ENCODE measurements at places on chromosomes 2 and 18. TPM values are rescaled to one million over a fixed set of nuclear protein-coding genes. Genes with fewer than 3 reads are reported as not detected.
A peak's percentile ranks its signal among the peaks of the same experiment; 100 is the strongest.

The PER2 gene
- 12.4 TPM for total RNA-seq

The LOXL3 gene
- 3.6 TPM for total RNA-seq

The KIF1A gene
- total RNA-seq, result 30.1 TPM

The NCKAP1 gene
- total RNA-seq, result 9.3 TPM

The YPEL5 gene
- total RNA-seq, result 93.3 TPM

The STRADB gene
- 30.4 TPM for total RNA-seq

The CDH20 gene
- 0.19 TPM for total RNA-seq

The DUSP19 gene
- 2.8 TPM for total RNA-seq

The SCYGR4 gene
- total RNA-seq, result not detected

The LAMA1 gene
- not detected for total RNA-seq

The USP40 gene
- total RNA-seq, result 19.6 TPM

The ALPP gene
- not detected for total RNA-seq

GRCh38 chr18:66972681-66973080, 368.8 kb upstream of the CDH19 start:
- no peak for DNase-seq

GRCh38 chr2:28333606-28334526, 58.8 kb upstream of the FOSL2 start:
- DNase-seq, result no peak

DNA sequence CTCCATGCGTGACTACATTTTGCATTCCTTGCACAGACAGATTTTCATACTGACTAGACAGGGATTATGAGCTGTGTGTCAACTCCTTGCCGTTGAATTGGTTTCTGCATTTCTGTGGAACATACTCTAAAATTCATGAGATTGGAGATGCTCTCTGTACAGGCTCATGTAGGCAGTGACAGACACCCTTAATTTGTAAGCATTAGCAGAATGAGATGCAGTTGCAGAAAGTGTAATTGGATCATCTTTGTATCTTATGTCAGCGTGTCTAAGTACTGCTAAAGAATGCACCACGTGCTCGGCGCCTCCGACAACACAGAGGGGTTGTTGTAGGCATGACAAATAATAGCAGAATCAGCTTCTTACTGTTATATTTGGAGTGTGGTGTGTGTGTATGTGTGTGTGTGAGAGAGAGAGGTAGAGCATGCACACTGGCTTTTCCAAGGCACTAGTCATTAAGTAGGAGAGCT, 212.4 kb downstream of the CMPK2 start:
- DNase-seq, result no peak

- DNase-seq, result no peak
Measured at GRCh38 chr2:44450082-44450481, 88.3 kb downstream of the CAMKMT start.

GRCh38 chr2:240302933-240303595, 132.4 kb upstream of the GPC1 start:
- DNase-seq, result no peak

GRCh38 chr2:204964414-204964813, 419.1 kb downstream of the PARD3B start:
- no peak for DNase-seq

DNA sequence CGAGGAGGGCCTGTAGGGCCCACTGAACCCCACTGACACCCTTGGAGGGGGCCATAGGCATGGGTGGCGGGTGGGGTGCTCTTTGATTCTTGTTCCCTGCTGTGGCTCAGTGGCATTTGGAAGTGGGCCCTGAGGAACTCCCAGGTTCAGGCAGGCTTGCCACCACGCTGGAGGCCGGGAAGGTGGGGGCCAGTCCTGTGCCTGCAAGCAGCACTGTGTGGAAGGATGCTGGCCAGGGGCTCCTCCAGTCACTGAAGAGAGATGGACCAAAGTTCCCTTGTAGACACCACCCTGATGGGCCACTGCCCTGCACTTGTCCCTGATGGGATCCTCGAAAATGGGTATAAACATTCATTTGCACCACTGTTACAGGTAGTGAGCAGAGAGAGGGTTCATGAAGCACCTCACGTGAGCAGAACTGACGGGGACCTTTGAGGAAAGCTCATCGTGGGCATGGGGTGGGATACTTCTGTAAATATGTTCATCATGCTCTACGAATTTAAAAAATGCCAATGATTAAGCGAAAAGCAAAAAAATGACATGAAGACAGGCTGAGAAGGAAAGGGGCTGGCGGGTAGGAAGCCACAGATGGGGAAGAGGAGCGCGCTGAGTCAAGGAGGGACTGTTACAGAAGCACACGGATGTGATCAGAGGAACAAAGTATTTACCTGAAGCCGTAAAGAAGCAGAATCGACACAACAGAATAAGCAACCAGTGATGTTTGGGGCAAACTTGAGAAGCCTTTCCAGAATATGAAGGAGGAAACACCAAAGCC, 45.2 kb upstream of the ASB1 start:
- no peak for DNase-seq

GRCh38 chr2:1661891-1662605, 82.3 kb downstream of the PXDN start:
- DNase-seq, result no peak

- DNase-seq, result no peak
Measured at GRCh38 chr2:65165558-65165957, 35.7 kb upstream of the RAB1A start.

DNA sequence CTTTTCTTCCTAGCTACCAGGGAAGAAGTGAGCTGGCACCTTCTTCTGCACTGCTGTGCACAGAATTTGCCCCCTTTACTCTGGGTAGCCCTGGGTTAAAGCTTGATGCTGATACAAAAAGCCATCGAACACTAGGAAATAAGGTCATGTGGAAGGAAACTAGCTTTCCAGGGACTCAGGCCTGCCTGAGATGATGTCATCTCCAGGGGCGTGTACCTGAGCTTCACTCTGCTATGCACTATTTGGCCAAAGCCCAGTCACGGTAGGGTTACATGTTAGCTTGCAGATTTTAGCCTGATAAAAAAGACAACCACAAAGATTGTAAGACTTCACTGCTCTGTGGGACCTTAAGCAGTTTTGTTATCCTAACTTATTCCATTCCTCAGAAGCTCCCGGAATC, 20.4 kb downstream of the EDAR start:
- no peak for DNase-seq

- DNase-seq, result no peak
Measured at GRCh38 chr2:128793404-128793803, 474.7 kb upstream of the HS6ST1 start.

DNA sequence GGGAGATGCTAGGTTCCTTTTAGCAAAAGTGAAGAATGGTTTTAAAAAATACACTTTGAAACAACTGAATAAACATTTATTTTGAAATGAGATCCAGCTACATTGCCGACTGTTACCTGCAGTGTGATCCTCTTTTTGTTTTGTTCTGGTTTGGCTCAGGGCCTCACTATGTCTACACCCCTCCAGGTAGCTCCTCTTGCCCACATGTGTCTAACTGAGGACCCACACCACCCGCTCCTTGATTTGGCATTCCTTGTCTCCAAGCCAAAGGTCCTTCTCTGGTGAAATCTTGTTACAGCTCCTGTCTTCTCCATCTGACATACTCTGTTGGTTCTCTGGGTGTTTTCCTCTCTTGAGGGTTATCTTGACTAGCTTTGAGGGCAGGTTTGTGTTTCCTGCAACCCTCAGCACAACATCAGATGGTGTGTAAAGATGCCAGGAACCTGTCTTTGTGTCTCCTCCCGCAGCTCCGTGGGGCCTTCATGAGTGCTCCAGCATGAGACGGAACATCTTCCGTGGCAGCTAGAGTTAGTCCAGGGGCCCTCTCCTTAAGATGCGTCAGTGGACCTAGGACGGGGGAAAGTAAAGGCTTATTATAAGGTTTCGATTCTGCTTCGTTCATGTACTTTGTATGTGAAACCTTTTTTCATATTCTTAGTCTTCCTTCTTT, 32.1 kb downstream of the MAP4K4 start:
- DNase-seq, result peak; percentile 35

DNA sequence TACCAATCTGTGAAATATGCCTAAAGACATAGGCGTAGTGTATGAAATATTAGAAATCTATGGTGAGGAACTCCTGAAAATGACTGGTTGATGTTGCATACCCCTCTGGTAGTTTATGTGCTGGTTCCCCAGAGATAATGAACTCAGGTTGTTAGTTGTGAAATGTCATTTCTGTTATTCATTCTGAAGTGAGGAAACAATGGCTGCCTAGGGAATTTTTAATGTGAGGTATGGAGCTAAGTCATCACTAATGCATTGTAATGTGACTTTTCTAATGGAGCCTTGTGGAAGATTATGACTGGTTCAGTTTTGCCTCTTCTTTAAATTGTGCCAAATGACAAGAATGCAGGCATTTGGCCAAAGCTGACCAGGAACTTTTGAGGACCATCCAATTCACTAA, 61.6 kb upstream of the RAB27B start:
- no peak for DNase-seq

DNA sequence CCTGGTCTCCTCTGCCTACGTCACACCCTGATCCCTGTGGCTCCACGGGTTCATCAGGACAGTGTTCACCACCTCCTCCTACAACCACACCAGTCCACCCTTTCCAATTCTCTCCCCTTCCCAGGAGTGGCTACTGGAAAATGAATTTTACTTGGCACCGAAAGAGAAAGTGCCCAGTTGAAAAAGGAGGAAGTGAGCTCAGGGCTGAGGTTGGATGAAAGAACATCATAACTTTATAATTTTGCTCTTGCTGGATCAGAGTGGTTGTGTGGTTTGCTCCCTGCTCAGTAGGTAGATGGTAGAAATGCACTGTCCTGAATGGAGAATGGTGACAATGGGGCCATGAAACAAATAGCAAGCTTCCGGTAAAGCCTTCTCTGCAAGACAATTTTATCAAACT, 140.3 kb upstream of the DDX18 start:
- no peak for DNase-seq

DNA sequence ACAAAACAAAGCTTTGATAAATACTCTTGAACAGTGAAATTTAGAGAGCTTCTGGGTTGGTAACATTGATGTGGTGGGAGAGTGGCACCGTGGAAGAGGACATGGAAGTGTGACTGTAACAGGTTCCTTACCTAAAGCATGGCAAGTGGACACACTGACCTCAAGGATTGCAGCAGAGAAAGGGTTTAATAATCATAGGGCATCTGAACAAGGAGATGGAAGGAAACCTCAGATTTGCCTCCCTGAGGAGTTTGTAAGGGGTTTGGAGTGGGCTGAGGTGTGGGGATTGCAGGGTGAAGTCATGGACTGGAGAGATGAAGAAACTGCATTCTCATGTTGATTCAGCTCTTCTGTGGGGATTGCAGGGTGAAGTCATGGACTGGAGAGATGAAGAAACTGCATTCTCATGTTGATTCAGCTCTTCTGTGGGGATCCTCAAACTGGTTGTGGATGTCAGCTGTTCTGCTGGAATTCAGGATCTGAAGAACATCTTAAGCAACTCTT, 83.8 kb upstream of the TLK1 start:
- no peak for DNase-seq

GRCh38 chr18:78901923-78902794, 77.5 kb upstream of the SALL3 start:
- DNase-seq, result no peak

DNA sequence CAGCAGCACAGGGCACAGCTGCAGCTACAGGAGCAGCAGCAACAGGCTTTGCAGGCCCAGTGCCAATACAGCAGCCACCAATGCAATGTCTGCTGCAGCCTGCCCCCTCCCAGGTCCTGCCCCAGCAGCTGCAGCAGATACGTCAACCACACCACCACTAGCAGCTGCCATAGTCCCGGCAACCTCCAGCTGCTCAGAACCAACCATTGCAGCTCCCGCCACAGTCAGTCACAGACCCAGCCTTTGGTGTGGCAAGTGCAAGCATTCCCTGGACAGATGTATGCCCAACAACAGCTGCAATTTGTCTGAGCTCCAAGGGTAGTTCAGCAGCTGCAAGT, 53.3 kb upstream of the TUBA3E start:
- no peak for DNase-seq

GRCh38 chr2:169507698-169508097, 1.8 kb upstream of the KLHL41 start:
- no peak for DNase-seq

DNA sequence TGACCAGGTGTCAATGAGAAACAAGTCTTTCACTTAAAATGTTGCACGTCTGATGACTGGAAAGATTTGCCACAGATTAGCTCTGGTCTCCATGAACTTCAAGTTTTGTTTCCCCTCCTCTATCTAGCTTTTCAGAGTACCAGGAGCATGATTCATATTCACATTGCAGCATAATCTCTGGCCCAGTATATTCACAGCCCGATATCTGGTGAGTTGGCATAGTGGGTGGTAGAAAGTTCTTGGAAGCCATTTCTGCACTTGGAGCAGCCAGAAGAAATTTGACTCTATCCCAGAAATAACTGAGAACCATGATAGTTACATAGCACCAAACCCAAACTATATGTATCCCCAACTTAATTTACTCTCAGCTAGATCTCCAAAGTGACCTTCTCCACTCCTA, 503.9 kb downstream of the PID1 start:
- no peak for DNase-seq

DNA sequence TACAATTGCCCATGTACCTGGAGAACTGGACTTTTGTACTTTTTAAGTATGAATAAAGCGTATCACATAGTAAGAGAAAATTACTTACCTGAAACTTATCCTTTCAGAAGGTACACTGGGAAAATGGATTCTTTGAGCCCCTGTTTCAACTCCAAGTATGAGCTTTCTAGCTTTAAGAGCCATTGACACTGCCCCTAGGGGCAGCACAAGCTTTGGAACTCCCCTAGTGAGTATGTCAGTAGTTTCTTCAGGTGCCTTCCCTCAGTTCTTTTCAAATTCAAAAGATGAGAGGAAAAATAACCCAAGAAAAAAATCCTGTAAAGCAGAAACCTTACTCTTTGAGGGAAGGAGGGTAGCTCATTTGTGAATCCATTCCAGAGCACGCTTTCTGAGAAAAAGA, 124.1 kb downstream of the MEMO1 start:
- peak; percentile 3 for DNase-seq

GRCh38 chr2:201984333-201984732, 49.3 kb upstream of the FZD7 start:
- no peak for DNase-seq

DNA sequence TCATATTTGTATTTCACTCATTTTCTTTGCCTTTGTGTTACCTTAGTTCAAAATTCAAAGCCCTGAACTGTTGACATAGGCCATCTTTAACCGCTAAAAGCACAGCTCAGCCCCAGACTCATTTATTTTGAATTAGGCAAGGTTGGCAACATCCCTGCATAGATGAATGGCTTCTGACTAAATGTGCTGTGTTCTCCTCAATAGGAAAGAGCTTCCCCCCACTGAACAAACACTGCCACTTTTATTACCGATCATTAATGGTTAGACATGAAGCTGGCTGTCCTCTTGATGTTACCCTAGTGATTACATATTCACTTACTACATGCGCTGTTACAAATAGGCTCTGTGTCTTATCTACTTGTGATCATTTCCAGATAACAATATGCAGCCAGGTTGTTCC, 170.7 kb downstream of the ADCYAP1 start:
- DNase-seq, result no peak

DNA sequence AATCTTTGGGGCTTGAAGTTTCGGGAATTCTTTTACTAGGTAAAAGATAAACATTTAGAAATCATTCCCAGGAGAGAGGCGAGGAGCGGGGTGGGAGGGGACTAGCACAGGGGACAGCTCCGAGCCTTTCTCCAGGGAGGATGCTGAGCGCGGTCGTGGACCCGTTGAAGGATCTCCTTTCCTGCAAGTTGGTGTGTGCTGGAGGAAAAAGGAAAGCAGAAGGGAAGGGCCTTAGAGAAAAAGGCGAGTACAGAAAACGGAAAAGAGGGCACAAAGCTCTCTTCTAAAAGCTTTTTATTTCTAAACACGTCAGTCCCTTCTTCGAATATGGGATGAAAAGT, 640 bp downstream of the SLC39A6 start:
- DNase-seq, result no peak

All from activated T-cell treated with anti-CD3 and anti-CD28 coated beads, Interleukin-2, amount 50 U/mL, for 72 hours (primary cell).